CD4-positive, alpha-beta memory T cell (primary cell): ENCODE measurements at places on chromosomes 13 and 19. TPM values are rescaled to one million over a fixed set of nuclear protein-coding genes. Genes with fewer than 3 reads are reported as not detected.

CELF5 gene
- 0.44 TPM for total RNA-seq

TSKS gene
- 1.1 TPM for total RNA-seq

COL4A2 gene
- not detected for total RNA-seq

CCDC194 gene
- 3.3 TPM for total RNA-seq

ATP5F1D gene
- total RNA-seq: 108 TPM
